ENCODE measurements at places on chromosomes 12 and 14. TPM values are rescaled to one million over a fixed set of nuclear protein-coding genes. Genes with fewer than 3 reads are reported as not detected.

Gene RILPL2
- 5.7 TPM for total RNA-seq

Gene NINJ2
- total RNA-seq = 7.3 TPM

Gene PA2G4
- 116 TPM for total RNA-seq

Gene FLRT2
- 13.0 TPM for total RNA-seq

Gene WSCD2
- total RNA-seq = 34.3 TPM

Gene KICS2
- total RNA-seq = 4.5 TPM

Gene AKAP5
- 2.0 TPM for total RNA-seq

Gene TMCC3
- total RNA-seq = 17.0 TPM

Gene ABCB9
- 3.8 TPM for total RNA-seq

Gene DNAJC22
- 0.17 TPM for total RNA-seq

Gene EXOC3L4
- 0.42 TPM for total RNA-seq

- DNase-seq = no peak
- H3K36me3 ChIP-seq = no peaks in the 10 kb centered on the region
- peaks cover 18% of the 10 kb centered on the region for H3K4me1 ChIP-seq
- no peak overlapping the region for H3K4me3 ChIP-seq
Observed at GRCh38 chr14:79575032-79575431, 636.3 kb downstream of the DIO2 start.

GRCh38 chr14:56002342-56002741, 115.9 kb upstream of the PELI2 start:
- no peaks in the 10 kb centered on the region for H3K36me3 ChIP-seq
- H3K4me3 ChIP-seq = no peak overlapping the region
- no peak for DNase-seq
- H3K4me1 ChIP-seq = peaks cover 6% of the 10 kb centered on the region

- no peak overlapping the region for H3K4me3 ChIP-seq
- H3K27me3 ChIP-seq = no peaks in the 10 kb centered on the region
- DNase-seq = no peak
- H3K27ac ChIP-seq = peak overlapping the region; percentile 89
- peaks cover 96% of the 10 kb centered on the region for H3K4me1 ChIP-seq
Observed at GRCh38 chr14:99574099-99574880, 29.7 kb downstream of the CCDC85C start.

GRCh38 chr14:54350203-54350602, 46.6 kb upstream of the CDKN3 start:
- peak overlapping the region; percentile 43 for H3K27ac ChIP-seq
- DNase-seq = no peak
- no peak overlapping the region for H3K4me3 ChIP-seq
- H3K4me1 ChIP-seq = peaks cover 18% of the 10 kb centered on the region
- H3K36me3 ChIP-seq = no peaks in the 10 kb centered on the region
- no peaks in the 10 kb centered on the region for H3K27me3 ChIP-seq

DNA sequence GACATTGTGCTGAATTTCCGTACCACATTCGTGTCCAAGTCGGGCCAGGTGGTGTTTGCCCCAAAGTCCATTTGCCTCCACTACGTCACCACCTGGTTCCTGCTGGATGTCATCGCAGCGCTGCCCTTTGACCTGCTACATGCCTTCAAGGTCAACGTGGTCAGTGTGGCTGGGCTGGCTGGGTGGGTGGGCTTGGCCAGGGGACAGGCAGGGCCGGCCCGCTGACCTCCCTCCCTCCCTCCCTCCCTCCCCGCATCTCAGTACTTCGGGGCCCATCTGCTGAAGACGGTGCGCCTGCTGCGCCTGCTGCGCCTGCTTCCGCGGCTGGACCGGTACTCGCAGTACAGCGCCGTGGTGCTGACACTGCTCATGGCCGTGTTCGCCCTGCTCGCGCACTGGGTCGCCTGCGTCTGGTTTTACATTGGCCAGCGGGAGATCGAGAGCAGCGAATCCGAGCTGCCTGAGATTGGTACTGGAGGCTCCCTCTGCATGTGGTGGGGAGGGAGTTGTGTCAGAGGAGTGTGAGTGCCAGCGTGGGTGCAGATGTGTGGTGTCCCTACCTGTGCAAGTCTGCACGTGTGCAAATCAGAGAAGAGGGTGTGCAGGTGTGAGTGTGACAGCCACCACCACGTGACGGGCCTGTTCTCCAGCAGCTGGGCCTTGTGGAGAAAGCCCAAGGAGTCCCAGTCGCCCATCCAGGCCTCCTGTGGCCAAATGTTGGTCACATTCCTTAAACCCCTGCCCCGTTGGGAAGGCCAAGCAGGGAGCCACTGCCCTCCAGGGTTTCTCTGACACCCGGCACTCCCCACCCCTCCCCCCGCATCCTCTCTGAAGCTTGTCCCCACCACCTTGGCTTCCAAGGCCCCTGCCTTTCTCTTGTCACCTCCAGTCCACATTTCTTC, 5.3 kb downstream of the KCNH3 start:
- H3K4me3 ChIP-seq = no peak overlapping the region
- peaks cover 13% of the 10 kb centered on the region for H3K4me1 ChIP-seq
- H3K27me3 ChIP-seq = no peaks in the 10 kb centered on the region
- no peak overlapping the region for H3K27ac ChIP-seq
- no peaks in the 10 kb centered on the region for H3K36me3 ChIP-seq

GRCh38 chr12:91239481-91239880, 56.9 kb upstream of the DCN start:
- H3K27ac ChIP-seq = no peak overlapping the region
- H3K4me3 ChIP-seq = no peak overlapping the region
- no peak for DNase-seq
- H3K4me1 ChIP-seq = no peaks in the 10 kb centered on the region
- no peaks in the 10 kb centered on the region for H3K36me3 ChIP-seq
- H3K27me3 ChIP-seq = no peaks in the 10 kb centered on the region

GRCh38 chr14:95218472-95219193, 61.3 kb upstream of the DICER1 start:
- H3K4me3 ChIP-seq = no peak overlapping the region
- no peak for DNase-seq
- no peak overlapping the region for H3K27ac ChIP-seq

DNA sequence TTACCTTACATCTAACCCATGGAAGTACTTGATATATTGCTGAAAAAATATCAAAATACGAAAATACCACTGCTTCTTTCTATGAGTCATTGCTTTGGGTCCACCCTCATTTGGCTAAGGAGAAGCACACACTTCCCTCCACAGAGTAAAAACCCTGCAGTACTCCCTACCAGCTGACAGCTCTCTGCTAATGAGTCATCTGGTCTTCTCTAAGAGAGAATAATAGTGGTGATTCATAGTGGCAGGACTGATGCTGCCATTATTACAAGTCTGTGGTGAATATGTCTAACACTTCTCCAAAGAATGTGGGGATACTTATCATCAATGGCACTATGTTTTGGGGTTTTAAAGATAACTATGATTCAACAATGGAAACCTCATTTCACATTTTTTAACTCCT, 90.7 kb downstream of the PPFIA2 start:
- H3K4me3 ChIP-seq = no peak overlapping the region
- H3K27ac ChIP-seq = no peak overlapping the region
- no peaks in the 10 kb centered on the region for H3K4me1 ChIP-seq

DNA sequence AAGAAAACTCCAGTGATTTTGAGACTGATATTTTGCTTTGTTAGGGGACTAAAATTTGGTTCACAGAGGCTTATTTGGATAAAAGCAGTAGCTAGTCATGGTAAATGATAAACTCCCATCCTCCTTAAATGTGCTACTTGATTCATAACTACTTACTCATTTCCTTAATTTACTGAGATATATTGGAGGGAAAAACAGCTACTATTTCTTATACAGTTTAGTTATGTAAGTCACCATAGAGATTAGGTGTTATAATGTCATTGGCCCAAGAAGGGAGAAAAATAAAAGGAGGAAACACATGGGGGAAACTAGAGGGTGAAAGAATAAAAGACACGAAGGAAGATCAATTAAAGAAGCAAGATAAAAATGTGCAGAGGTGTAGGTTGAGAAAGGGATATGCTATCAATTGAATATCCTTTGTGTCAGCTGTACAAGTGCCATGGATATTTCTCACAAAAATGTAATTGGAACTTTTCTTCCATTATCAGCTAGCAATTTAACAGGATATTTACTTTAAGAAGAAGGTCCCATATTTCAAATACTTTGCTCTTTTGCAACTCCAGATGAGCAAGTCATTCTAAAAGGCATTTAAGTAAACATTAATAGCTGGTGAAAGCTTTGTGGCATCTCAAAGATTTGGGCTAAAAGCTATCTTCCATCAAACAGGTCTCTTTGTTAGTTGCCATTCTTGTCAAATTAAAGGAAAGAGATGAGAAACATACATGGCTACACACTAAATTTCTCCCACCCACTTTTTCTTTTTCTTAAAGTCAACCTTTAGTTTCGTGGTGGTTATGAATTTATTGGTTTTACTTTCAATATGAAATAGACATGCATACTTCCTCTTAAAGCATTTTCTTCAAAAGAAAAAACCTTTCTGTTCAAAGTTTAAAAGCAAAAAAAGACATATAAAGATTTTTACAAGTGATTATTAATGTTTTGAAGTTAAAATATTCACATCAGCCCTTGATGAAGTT, 439.5 kb downstream of the CCER1 start:
- peaks cover 12% of the 10 kb centered on the region for H3K4me1 ChIP-seq
- H3K36me3 ChIP-seq = no peaks in the 10 kb centered on the region
- no peaks in the 10 kb centered on the region for H3K27me3 ChIP-seq
- no peak overlapping the region for H3K27ac ChIP-seq
- no peak overlapping the region for H3K4me3 ChIP-seq

DNA sequence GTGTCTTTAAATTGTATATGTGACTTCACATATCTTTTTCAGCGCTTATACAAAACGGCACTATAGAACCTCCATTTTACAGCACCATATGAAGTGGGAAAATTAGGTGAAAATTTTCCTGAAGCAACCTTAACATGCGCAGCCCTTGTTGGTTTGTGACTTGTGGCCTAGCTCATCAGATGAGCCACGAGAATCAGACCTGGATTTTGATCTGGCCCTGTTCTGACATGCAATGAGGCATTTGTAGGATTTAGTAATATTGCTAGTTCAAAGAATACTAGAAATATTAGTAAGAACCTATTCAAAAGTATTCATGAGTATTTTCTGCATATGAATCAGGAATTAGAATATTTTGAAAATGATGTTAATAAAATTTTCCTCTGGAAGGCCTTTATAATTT, 2.9 kb downstream of the CDKN1B start:
- no peak for DNase-seq
- peak overlapping the region; percentile 75 for H3K4me3 ChIP-seq
- no peaks in the 10 kb centered on the region for H3K27me3 ChIP-seq
- H3K36me3 ChIP-seq = no peaks in the 10 kb centered on the region
- peak overlapping the region; percentile 99 for H3K27ac ChIP-seq

DNA sequence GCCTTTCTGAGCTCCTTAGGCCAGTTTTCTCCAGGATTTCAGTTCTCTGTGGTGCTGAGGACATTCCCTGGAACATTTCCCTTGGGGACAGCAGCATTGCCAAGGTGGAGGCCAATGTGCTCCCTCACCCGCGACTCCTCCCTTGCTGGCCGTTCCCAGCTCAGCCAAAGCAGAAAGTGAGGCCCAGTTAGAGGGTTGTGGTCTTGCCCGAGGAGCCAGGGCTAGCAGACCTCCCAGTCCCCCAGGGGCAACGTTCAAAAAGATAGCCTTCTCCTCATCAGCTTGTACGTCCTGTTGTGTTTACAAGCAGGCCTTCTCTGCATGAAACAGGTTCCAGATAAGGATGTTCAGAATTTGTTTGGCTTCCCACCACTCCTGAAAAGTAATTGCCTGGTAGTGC, 78.4 kb downstream of the SSPN start:
- DNase-seq = no peak
- no peak overlapping the region for H3K4me3 ChIP-seq
- no peaks in the 10 kb centered on the region for H3K36me3 ChIP-seq
- peak overlapping the region; percentile 74 for H3K27ac ChIP-seq

DNA sequence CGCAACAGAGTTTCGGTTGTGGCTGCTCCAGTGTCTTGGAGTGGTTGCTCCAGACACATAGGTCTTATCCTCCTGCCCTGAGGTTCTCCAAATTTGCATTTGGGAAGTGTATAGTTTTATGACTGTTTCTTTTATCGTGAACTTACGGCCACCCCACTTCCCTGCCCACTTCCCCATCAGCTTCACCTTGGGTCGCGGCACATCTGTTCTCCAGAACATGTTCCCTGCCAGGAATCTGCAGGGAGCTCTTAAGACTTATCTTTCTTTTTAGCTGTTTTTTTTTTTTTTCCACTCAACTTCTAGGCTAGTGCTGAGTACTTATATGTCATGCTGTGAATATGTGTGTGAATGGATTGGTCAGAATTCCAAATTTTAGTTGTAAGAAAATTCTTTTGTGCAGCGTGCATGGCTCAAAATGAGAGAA, 75.4 kb downstream of the ETV6 start:
- H3K4me1 ChIP-seq = peaks cover 78% of the 10 kb centered on the region
- H3K4me3 ChIP-seq = peak overlapping the region; percentile 11
- no peaks in the 10 kb centered on the region for H3K36me3 ChIP-seq
- DNase-seq = no peak
- H3K27ac ChIP-seq = peak overlapping the region; percentile 75

DNA sequence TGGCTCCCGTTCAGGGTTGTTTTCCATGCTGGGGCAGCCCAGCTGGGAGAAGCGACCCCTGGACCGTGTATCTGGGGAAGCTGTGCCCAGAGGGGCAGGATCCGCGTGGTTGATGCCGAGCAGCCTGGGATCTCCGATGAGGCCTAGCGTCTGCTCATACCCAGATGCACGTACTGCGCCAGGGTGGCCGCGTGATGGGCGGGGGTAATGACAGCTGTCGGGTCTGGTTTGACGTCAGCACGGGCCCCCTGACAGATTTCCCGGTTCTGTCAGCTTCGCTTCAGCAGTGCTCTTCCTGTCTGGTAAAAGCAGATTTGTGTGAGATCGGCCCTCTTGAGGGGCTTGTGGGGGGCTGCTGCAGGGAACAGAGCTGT, 147.3 kb downstream of the TSPAN9 start:
- no peaks in the 10 kb centered on the region for H3K27me3 ChIP-seq
- DNase-seq = no peak
- no peak overlapping the region for H3K27ac ChIP-seq
- no peak overlapping the region for H3K4me3 ChIP-seq
- peaks cover 1% of the 10 kb centered on the region for H3K36me3 ChIP-seq
